CD14-positive monocyte (primary cell): ENCODE measurements at places on chromosomes 6 and 20.

- DNase-seq = no peak
Measured at GRCh38 chr20:33279261-33279910, 3.6 kb upstream of the BPIFB1 start.

DNA sequence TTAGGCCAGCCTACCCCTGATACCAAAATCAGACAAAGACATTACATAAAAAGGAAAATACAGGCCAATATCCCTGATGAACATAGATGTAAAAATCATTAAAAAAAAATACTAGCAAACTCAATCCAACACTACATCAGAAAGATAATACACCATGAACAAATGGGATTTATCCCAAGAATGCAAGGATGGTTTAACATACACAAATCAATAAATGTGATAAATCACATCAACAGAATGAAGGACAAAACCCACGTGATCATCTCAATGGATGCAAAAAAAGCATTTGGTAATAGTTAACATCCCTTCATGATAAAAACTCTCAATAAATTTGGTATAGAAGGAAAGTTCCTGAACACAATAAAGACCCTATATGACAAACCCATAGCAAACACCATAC is 63.8 kb downstream of the SLC22A2 start:
- DNase-seq = no peak

DNA sequence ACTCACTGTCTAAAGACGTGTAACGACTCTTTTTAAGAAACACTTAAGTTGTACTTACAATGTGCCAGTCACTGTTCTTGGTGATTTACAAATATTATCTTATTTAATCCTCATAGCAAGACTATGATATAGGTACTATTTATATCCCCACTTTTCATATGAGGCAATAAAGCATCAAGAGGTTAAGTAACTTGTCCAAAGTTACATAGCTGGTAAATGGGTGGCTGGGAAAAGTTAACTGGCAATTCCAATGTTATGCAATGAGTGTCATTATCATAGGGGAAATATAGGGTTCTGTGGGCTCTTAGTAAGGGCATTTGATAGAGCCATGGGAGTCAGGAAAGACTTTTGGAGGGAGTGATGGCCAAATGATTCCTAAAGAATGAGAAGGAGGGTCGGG is 21.4 kb upstream of the RIPOR2 start:
- no peak for DNase-seq

GRCh38 chr6:109008537-109009235 is 86.0 kb downstream of the SESN1 start:
- DNase-seq = peak; percentile 36

GRCh38 chr6:96604420-96604819 is 41.5 kb downstream of the FHL5 start:
- no peak for DNase-seq

GRCh38 chr6:2957696-2958330 is 13.6 kb downstream of the SERPINB6 start:
- DNase-seq = no peak

DNA sequence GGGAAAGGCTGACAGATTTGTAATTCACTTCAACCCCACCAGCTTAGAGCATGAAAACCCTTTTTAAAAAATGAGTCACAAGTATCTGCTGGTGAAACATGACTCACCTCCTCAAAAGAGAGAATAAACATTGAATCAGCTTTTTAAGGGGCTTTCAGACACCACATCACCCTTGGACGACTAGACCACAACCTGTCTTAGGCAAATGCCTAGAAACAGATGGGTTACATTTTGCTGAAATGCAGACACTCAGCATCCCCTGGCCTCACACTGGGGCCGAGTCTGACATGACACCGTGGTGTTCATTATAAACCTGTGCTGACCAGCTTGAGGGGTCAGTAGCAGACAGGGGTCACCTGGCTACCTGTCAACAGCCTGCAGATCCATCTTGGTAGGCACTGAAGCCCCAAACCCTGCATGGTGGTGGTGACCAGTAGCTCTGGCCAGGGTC is 175.3 kb upstream of the CST7 start:
- DNase-seq = no peak

DNA sequence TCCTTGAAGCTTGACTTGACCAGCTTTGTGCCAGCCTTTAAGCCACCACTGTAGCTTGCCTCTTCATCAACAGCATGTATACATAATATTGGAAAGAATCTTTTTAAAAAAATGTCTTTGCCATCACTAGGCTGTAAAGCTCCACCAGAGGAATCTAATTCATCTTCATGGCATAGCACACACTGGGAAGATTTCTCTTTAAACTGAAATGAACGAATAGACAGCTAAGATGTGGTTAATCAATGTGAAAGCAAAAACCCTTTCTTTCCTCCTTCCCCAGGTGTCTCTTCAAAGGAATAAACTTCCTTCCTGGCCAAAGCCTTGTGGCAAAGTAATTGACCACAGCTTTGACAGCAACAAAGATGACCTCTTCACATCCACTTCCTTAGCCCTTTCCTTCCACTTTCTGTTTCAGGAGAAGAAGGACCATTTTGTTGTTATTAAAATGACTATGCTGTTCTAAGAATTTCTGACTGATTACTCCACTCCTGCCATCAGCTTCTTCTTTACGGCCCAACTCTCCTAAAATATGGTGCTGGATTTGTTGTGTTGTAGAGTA is 428.7 kb upstream of the SOX4 start:
- DNase-seq = peak; percentile 20
